ENCODE measurements at places on chromosomes 5 and 9. TPM values are rescaled to one million over a fixed set of nuclear protein-coding genes. Genes with fewer than 3 reads are reported as not detected.

DNA sequence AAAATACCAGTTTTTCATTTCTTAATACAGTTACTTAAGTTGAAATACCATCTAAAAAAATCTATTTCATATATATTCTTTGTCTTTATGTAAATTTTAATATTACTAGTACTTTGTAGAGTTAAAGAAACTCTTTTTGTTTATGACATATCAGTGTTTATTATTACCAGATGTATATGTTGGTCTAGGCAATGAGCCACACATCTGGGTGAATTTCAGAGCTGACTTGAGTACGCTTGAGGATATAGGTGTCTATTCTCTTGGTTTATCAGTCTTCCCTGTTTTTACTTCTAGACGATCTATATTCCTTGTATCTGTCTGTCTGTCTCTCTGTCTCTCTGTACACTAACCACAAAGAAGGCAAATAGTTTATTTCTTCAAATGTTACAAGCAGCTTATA lies 2.9 kb downstream of the SMAD5 start:
- DNase-seq: no peak

DNA sequence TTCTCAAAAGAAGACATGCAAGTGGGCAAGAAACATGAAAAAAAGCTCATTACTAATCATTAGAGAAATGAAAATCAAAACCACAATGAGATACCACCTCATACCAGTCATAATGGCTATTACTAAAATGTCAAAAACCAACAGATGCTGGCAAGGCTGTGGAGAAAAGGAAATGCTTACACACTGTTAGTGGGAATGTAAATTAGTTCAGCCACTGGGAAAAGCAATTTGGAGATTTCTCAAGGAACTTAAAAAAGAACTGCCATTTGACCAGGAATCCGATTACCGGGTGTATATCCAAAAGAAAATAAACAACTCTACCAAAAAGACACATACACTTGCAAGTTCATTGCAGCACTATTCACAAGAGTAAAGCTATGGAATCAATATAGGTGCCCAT lies 595.4 kb upstream of the RIOK2 start:
- DNase-seq: no peak

- DNase-seq: no peak
Observed at GRCh38 chr5:149433524-149434131, 54.5 kb upstream of the IL17B start.

- no peak for DNase-seq
Observed at GRCh38 chr5:139738193-139739149, 57.1 kb upstream of the PSD2 start.

- no peak for DNase-seq
Observed at GRCh38 chr9:23822261-23823169, 3.5 kb downstream of the ELAVL2 start.

- no peak for DNase-seq
Observed at GRCh38 chr5:74594137-74595040, 46.1 kb downstream of the ENC1 start.

GRCh38 chr5:139262742-139263445 lies 30.6 kb upstream of the MATR3 start:
- peak; percentile 91 for DNase-seq

- DNase-seq: no peak
Observed at GRCh38 chr5:122219436-122220166, 90.3 kb downstream of the ZNF474 start.

- DNase-seq: no peak
Observed at GRCh38 chr5:81802020-81802419, 51.1 kb upstream of the SSBP2 start.

- no peak for DNase-seq
Observed at GRCh38 chr9:108310202-108310601, 545.6 kb downstream of the ACTL7B start.

DNA sequence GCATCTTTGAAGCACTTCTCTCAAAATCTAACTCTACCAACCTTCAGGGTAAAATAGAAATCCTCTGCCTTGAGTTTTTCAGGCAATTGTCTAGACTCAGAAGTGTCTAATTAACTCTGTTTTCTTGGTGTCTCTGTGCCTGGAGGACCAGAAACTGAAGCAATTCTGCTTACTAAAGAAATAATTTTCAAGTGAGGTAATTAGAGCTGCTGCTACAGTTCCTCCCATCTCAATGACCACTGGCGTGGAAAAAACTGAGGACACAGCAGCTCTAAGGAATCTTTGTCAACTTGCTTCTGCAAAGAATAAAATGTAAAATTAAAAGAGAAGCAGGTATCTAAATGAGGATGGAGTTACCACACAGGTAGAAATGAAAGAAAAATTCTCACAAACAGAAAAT lies 785.0 kb downstream of the PRELID2 start:
- DNase-seq: no peak

DNA sequence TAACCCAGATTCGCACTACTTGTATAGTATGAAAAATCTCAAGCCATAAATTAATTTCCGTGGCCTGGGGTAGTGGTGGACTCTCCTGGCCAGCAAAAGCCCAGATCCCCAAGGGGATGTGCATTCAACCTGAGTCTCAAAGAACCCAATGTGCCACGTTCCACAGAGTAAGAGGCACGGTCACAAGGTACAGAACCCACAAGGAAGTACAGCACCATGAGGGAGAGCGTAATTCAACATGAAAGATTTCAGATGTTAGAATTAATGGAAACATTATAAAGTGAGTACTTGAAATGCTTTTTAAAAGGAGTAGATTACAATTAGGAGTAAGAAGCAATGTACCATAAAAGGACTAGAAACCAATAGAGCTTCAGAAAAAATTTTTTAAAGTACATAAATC lies 23.4 kb downstream of the SRD5A1 start:
- no peak for DNase-seq

- no peak for DNase-seq
Observed at GRCh38 chr5:5675511-5675910, 253.0 kb downstream of the ICE1 start.

GRCh38 chr9:129676975-129677374 lies 11.5 kb downstream of the PRRX2 start:
- no peak for DNase-seq

GRCh38 chr5:111511831-111512374 lies 432 bp downstream of the STARD4 start:
- DNase-seq: no peak

DNA sequence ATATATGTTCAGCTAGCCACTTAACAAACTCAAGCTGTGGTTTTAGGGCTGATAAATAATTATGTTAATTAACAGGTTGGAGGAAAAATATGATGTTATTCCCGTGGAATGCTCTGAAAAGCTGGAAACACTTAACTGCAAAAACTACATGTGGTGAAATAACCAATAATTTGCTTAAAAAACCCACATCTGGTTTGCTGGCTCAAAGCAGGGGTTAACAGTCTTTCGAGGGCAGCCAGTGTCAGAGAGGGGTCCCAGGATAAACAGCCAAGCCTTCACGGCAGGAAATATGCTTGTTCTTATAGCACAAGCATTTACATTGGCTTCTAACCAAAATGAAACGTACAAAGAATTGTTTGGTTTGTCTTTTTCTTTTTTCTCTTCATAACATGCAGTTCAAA lies 254.0 kb upstream of the GAS1 start:
- DNase-seq: no peak

DNA sequence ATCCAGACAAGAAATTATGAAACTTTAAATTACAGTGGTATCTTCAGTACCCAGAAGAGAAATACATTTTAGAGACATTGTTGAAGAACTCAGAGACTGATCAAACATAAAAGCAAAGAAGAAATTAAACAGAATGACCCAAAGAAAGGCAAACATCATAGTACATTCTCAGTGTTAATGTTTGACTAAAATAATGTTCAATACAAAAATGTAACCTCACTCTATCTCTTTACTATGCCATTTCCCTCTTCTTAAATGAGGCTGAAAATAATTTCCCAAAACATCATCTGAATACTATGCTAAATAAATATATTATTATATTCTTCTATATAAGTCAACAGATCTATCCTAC lies 22.8 kb downstream of the TMEM161B start:
- DNase-seq: no peak

GRCh38 chr5:99644822-99645221 lies 716.0 kb upstream of the CHD1 start:
- no peak for DNase-seq

DNA sequence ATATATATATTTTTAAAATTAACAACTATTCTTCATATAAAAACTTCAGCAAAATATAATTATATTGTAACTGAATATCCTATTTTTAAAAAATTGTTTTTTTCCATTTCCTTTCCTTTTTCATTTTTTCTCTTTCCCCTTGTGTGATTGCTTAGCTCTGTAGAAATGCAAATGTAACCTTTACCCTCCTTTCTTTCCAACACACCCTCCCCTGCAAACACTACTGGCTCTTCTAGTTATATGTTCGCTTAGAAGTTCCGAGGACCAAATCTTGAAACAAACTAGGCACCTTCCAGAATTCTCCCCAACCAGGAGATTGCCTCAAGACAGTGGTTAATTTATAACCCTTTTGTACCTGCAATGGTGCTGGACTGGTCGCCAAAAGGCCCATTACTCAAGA lies 1980.0 kb upstream of the CDH6 start:
- DNase-seq: no peak

- DNase-seq: no peak
Observed at GRCh38 chr5:20656262-20656661, 668.3 kb upstream of the CDH18 start.

DNA sequence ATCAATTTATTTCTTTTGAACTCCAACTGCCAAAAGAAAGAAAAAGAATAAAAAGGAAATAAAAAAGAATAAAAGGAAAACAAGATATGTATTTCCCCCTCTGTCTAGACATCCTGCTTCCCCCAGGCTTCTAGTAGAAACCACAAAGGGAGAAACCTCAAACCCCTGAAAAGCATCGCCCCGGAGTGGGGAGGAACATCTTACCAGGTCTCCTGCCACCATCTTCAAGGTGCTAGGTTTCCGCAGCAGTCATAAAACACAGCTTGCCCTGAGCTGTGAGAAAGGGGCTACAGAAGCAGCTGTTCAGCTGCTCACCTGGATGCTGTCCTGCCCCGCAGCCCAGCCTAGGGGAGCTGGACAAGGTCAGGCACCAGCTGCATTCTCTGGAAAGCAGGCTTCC lies 487.7 kb downstream of the GADD45G start:
- DNase-seq: no peak

- DNase-seq: no peak
Observed at GRCh38 chr9:101138509-101138908, 110.0 kb downstream of the PLPPR1 start.

- DNase-seq: no peak
Observed at GRCh38 chr5:64505769-64506566, at the start of gene RGS7BP. Gene RGS7BP, plus strand, starts transcription at chr5:64506015. Its CDS starts 610 bp downstream, at chr5:64506625.

- no peak for DNase-seq
Observed at GRCh38 chr5:17005107-17005828, 69.2 kb upstream of the MYO10 start.

DNA sequence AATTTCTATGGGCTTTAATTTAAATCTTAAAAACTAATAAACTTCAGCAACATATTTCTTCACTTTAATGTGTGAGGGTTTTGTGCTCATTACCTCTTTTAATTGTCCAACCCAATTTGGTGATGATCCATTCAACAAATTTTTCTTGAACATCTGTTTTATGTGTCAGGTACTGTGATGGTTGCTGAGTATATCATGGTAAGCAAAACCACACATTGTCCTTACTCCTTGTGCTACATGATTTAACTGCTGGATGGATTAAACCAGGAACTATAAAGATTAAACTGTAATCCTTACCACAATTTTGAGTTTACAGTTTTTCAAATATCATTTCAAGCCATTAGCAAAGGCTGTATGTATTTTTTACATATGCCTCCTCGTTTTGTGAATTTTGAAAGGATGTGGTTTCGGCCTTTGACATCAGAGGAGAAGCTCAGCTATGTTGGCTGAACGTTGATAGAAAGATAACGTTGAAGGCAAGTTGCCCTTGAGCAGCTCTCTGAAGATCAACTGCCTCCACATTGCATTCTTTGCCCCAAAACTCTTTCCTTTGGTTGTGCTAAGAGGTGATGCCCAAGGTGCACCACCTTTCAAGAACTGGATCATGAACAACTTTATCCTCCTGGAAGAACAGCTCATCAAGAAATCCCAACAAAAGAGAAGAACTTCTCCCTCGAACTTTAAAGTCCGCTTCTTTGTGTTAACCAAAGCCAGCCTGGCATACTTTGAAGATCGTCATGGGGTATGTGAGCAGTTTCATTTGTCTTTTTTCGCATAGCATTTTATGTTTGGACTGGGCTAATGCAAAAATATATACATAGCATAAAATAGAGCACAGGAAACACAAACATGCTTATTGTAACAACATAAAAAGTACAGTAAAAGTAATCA lies at the start of gene ITK:
ITK (plus strand) TSS at position 467 of the 891 bp plus-strand sequence; CDS start at position 605, 138 bp downstream.
- no peak for DNase-seq

DNA sequence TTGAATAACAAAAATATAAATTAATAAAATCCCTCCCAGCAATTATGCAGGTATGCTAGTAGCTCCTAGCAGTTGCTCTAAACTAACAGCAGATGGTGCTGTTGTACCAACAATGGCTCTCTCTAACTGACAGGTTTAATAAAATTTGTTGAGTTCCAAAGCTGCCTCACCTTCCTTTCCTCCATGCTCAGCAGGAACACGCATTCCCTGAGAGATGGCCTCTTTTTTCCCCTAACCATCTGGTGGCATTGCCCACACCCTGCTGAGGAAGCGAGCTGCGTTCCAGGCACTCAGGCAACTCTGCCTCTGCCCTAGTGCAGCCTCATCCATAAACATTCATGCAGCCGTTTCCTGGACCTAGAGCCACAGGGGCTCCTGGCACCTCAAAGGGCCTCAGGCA lies 106.2 kb downstream of the KLHL3 start:
- DNase-seq: no peak

DNA sequence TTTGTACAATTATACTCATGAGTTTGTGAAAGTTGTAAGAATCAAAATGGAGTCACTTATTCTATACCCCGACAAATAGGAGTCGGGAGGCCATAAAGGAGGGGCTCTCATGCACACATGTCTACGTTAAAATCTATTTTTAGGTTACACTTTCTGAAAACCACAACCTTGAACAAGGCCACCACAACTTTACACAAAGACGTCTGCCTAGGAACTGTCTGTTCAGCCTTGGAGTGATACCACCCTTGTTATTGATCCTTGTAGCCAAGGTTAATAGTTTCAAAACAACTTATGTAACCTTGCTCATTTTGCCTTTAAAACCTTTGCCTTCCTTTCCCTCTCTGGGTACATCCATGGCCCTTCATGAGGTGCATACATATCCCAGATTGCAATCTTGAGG lies 4.1 kb upstream of the NDFIP1 start:
- no peak for DNase-seq

- DNase-seq: no peak
Observed at GRCh38 chr9:76588316-76588715, 129.3 kb downstream of the GCNT1 start.

Gene LOX
- 3.5 TPM for total RNA-seq

Gene CYLC2
- not detected for total RNA-seq

Gene GFI1B
- 0.05 TPM for total RNA-seq

Gene CEL
- not detected for total RNA-seq

Gene CRB2
- not detected for total RNA-seq

Gene SLC6A19
- total RNA-seq: not detected

Gene GKAP1
- 19.0 TPM for total RNA-seq

Gene FTMT
- total RNA-seq: not detected

Gene CEP72
- total RNA-seq: 5.7 TPM

Gene ACER2
- total RNA-seq: 0.82 TPM

Gene IL3
- total RNA-seq: not detected

Gene CD72
- total RNA-seq: not detected

Gene LHFPL2
- 19.3 TPM for total RNA-seq

All from SJSA1 (cell line).